ENCODE measurements at places on chromosomes 1 and 21.
A peak's percentile ranks its signal among the peaks of the same experiment; 100 is the strongest.

DNA sequence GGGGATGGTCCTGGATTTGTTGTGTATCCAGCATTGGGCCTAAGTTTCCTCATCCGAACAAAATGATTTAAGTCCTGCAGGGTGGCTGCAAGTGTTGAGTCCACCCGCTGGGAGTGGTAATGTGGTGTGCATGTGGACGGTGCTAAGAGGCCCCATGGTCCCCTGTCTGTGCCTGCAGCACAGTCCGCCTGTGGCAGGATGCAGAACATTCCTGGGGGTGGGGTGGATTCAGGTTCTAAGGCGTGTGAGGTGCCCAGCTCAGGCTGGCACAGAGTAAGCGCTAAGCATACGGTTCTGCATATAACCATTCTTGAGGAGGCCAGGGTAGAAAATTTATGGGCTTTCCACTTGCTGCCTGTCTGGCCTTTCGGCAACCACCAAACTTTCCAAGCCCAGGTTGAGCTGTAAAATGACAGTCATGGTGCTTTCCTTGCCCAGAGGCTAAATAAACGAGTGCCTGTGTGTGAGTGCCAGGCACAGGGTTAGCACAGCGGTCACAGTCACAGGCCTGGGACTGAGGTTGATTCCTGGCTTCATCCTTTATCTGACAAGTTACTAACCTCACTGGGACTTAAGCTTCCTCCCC, 30.7 kb downstream of the SLC2A1 start:
- no peak for DNase-seq

DNA sequence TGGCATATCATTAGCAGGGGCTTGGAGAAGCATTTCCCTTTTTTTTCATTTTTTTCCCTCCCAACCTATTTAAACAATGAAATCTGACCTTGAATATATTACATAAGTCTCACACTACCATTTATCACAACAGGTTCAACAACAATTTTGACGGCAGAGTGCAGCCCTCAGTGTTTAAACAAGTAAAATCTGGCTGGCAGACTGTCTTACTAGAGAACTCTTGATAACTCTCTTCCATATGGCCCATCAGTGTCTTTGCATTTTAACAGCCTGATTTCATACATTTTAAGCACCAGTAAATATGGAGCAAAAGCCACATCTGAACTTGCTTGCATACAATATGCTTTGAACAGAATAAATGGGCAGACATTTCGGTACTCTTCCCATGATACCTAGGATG, 213.0 kb downstream of the KCTD3 start:
- DNase-seq, result no peak

DNA sequence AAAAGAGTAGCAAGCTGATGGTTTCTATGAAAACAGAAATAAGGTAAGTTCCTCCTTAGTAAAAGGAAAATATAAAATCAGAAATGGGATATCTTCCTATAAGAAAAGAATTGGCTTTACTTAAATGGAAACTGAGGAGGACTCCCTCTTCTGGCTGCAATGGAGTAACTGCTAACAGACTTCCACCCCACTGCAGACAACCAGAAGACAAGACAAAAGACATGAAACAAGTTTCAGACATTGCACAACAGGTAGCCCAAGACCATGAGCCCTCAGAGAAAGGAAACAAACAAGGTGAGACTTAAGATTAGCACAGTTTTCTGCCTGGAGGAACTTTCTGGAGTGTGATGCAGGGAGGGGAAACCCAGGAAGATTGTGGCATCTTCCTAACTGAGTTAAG, 17.0 kb upstream of the OLFML2B start:
- DNase-seq, result no peak

- no peak for DNase-seq
Observed at GRCh38 chr1:11661103-11661502, 2.9 kb upstream of the FBXO6 start.

- DNase-seq, result no peak
Observed at GRCh38 chr1:85318217-85318616, 41.8 kb upstream of the BCL10 start.

- peak; percentile 4 for DNase-seq
Observed at GRCh38 chr1:64624218-64624713, 120.6 kb upstream of the RAVER2 start.

All from activated T-cell treated with anti-CD3 and anti-CD28 coated beads, Interleukin-2, amount 50 U/mL, for 72 hours (primary cell).